Putamen (tissue), 1 donor: ENCODE measurements at places on chromosomes 1 and 21.

GRCh38 chr21:42285569-42286245 lies 29.5 kb downstream of the TFF3 start:
- DNase-seq: no peak

- DNase-seq: no peak
Measured at GRCh38 chr1:52367272-52367671, 1.3 kb upstream of the CC2D1B start.

DNA sequence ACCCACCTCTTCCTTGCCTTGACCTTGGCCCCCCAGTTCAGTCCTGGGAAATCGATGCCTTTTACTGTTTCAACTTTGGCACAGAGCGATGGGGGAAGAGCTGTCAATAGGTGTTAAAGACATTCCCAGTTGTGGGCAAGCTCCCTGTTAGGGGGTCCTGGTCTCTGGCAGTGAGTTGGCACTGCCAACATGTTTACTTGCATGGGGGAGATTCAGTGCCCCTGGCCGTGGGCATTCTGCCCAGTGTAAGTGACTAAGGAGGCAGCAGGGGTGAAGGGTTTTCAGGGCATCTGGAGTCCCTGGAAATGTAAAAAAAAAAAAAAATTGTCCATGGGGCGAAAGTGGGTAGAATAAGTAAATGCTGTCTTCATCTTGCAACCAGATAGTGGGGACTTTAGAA lies 407.0 kb downstream of the PTPRU start:
- no peak for DNase-seq

- no peak for DNase-seq
Measured at GRCh38 chr1:32358435-32358834, 3.9 kb downstream of the FAM229A start.

DNA sequence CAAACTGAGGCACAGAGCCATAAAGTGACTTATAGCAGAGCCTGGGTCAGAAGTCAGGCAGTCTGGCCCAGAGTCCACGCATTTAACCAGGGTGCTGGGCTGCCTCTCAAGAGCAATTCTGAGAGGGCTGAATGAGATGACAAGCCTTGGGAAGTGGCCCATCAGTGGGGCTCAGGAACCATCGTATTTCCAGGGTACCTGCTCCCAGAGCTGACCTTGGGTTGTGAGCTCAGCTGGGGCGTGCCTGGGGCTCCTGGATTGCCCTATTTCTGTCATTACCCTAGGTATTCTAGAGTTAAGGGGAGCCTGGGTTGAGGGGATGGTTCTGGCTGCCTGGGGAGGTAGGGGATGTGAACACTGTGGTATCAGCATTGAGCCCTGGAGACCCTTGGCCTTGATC lies 49.4 kb downstream of the LGR6 start:
- DNase-seq: no peak

DNA sequence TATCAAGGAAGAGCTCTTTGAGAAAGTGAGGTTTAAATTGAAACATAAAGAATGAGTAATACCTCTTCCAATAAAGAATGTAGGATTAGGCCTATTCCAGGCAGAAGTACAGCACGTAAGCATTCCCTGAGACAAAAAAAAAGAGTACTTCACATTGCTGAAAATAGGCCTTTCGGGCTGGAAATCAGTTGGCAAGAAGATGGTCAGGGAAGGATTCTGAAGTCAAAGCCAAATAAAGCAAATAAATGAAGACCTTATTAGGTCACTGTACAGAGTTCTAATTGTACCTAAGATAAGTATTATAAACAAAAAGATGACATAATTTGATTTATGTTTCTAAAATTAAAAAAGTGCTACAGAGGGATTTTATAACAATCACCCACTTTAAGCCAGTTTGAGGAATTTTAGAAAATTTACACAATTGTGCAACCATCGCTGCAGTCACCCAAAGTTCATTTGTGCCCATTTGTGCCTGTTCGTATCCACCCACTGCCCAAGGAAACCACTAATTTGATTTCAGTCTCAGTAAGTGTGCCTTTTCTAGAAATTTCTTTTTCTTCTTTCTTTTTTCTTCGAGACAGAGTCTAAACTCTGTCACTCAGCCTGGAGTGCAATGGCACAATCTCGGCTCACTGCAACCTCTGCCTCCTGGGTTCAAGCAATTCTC lies 58.6 kb downstream of the FMO4 start:
- DNase-seq: no peak

GRCh38 chr1:236120721-236121153 lies 21.6 kb upstream of the GPR137B start:
- no peak for DNase-seq

DNA sequence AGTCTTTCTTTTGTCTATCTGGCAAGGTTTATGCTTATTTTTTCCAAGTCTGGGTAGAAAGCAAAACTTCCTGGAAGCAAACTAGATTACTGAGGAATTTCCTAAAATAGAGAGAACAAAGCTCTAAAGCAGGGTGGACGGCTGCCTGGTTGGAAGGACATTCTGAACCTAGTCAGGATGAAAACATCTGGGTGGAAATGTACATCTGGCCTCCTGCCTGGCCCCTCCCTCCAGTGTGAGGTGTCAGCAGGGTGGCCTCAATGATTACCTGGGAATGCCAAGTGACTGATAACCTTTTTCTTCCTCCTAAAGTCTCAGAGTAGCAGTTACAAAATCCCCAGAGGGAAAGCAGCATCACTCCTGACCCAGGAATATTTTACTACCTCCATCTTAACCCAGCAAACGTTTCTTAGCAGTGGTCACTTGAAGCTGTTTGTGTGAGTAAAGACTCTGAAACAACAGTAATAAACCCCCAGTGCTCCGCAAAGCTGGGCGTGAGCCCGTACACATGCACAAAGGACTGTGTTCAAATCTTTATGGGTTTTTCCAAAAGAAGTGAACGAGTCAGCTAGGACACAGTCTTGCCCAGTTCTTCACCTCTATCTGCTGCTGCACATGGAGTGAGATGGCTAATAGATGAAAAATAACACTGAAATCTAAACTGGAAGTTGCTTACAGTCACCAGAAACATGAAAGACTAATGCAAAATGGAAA lies 18.9 kb downstream of the ANGPTL7 start:
- no peak for DNase-seq

DNA sequence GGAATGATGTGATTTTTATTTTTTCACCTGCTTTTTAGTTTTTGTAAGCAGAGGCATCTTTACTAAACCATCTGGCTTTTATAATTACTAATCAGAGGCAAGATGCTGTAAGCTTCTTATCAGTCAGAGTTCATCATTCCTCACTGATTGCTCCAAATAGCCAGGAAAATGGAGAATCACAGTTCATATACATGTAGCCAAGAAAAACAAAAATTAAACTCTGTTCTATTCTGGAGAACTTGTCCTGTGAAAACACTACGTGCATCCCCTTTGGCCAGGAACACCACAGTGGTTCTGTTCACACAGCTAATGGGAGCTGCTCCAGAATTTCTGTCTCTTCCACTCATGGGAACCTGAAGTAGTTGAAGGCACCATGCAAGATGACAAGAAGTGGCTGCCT lies 725.5 kb upstream of the CHRM3 start:
- no peak for DNase-seq

- no peak for DNase-seq
Measured at GRCh38 chr1:225694151-225694603, 41.3 kb upstream of the ENAH start.

DNA sequence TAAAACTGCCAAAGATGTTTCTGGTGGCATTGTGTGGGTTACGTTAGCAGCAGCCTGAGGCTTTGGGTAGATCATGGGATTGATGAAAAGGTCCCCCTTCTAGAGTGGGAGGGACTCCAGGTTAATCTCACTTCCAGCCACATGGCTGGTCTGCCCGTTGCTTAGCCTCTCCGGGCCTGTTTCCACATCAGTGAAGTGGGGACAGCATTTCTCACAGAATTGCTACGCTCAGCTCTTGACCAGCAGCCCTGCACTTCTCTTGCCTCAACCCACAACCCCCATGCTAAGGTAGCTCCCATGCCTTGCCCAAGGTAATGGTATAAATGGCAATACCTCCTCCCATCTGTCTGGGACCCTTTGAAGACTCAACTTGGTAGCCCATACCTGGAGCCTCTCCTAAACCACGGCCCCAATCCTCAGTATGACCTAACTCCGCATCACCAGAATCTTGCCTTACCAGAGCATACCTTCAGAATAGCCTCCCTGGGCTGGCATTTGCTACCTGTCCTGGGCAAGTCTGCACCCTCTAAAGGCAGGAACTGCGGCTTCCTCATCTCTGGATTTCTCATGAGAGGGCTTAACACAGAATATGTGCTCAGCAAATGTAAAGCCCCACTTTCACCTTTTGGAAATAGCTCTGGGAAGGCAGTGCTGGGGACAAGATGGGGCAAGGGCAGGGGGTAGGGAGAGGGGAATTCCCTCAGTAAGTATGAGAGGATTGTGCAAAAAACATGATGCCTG lies 10.9 kb upstream of the GUCA2A start:
- DNase-seq: no peak

- peak; percentile 48 for DNase-seq
Measured at GRCh38 chr1:108826081-108826635, 30.7 kb downstream of the AKNAD1 start.

- no peak for DNase-seq
Measured at GRCh38 chr1:99017655-99018054, 13.0 kb upstream of the PLPPR5 start.

DNA sequence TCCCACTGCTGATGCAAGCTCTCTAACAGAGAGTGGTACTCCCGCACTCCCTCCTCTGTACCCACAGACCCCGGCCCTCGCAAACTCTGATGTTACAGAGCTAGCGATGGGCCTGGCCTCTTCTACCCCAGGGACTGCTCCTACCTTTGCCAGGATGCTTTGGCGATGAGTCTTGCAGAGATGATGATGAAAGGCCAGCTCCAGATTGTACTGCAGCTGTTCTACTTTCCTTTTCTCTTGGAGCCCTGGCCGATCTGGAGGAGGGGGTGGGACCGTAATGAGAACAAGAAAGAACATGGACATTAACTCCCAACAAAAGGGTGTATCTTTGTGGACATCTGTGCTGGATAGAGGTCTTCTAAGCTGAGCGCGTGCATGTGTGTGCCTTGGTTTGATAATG lies 6.0 kb upstream of the LINGO4 start:
- no peak for DNase-seq

- no peak for DNase-seq
Measured at GRCh38 chr1:53459321-53460175, at the start of gene DMRTB1. TSS of gene DMRTB1 (plus strand) at chr1:53459399. CDS start at chr1:53459454, 55 bp downstream.

DNA sequence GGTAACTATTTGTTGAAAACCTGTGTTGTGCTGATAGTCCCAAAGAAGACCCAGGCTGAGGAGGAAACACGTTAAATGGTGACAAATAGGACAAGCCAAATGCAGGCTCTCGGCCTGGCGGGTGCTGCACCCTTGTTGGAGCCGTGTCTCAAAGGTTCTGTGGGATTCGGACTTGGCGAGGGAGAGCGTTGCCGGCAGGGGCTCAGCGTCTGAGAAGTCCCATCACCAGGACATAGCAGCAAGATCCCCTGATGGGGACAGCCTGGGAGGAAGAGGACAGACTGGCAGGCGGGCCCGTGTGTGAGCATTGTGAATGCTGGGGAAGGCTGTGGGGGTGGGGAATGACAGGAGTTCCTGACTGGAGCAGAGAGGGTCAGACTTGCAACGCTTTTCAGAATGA lies 142.5 kb downstream of the PGBD5 start:
- no peak for DNase-seq

- DNase-seq: no peak
Measured at GRCh38 chr21:38325216-38325615, 68.4 kb downstream of the KCNJ15 start.

GRCh38 chr1:228101994-228102790 lies 933 bp downstream of the C1orf35 start:
- no peak for DNase-seq

- DNase-seq: no peak
Measured at GRCh38 chr1:183620311-183620710, 15.3 kb downstream of the ARPC5 start.

- DNase-seq: no peak
Measured at GRCh38 chr1:201039876-201040275, 16.4 kb upstream of the KIF21B start.

GRCh38 chr1:92365378-92366039 lies 66.7 kb downstream of the RPAP2 start:
- DNase-seq: no peak

DNA sequence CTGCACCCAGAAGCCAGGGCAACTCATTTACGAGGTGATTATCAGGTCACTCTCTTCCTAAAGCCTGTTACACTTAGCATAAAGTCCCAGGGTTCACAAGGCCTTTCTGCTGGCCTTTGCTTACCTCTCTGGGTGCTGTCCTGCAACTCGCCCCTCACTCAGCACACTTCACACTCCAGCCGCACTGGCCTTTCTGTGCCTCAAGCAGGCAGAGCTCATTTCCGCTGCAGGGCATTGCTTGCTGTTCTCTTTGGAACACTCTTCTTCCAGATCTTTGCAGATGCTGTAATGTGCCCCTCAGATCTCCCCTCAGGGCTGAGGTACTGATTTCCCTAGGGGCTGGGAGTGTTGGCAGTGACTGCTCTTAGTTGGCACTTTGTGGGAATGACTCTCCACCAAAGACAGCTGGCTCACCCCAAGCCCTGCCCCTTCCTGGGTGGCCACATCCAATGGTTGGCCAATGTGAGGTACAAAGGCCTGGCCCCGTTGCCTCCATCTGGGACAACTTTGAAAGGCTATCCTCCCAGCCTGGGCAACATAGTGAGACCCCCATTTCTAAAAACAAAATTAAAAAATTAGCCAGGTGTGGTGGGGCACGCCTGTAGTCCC lies 50.8 kb upstream of the SSBP3 start:
- no peak for DNase-seq

GRCh38 chr1:55524006-55524405 lies 308.8 kb upstream of the USP24 start:
- no peak for DNase-seq
